ENCODE measurements at places on chromosomes 5 and 9. TPM values are rescaled to one million over a fixed set of nuclear protein-coding genes. Genes with fewer than 3 reads are reported as not detected.

GKAP1 gene
- total RNA-seq: 11.9 TPM

PDLIM7 gene
- 580 TPM for total RNA-seq

FIBCD1 gene
- not detected for total RNA-seq

STKLD1 gene
- 0.57 TPM for total RNA-seq

PCDHGA4 gene
- 5.5 TPM for total RNA-seq

MAP1B gene
- total RNA-seq: 479 TPM

SPINK4 gene
- total RNA-seq: not detected

SLC36A2 gene
- total RNA-seq: not detected

EQTN gene
- total RNA-seq: not detected

LURAP1L gene
- 18.1 TPM for total RNA-seq

RNF208 gene
- 2.7 TPM for total RNA-seq

OLFML2A gene
- 9.1 TPM for total RNA-seq

ADAMTSL2 gene
- 11.3 TPM for total RNA-seq

C5orf52 gene
- total RNA-seq: not detected

DHX29 gene
- 23.1 TPM for total RNA-seq

GSN gene
- total RNA-seq: 1,544 TPM

DELE1 gene
- total RNA-seq: 46.4 TPM

ERMP1 gene
- total RNA-seq: 8.5 TPM

CXCL14 gene
- 52.6 TPM for total RNA-seq

FOXD4L4 gene
- not detected for total RNA-seq

DNLZ gene
- 23.6 TPM for total RNA-seq
